Activated T-cell treated with anti-CD3 and anti-CD28 coated beads for 1 hour (primary cell): ENCODE measurements at places on chromosomes 16 and 17.

GRCh38 chr17:16980813-16981731 lies 9.2 kb upstream of the TNFRSF13B start:
- no peak for DNase-seq

GRCh38 chr17:50765454-50766221 lies 1.7 kb downstream of the ANKRD40CL start:
- no peak for DNase-seq

DNA sequence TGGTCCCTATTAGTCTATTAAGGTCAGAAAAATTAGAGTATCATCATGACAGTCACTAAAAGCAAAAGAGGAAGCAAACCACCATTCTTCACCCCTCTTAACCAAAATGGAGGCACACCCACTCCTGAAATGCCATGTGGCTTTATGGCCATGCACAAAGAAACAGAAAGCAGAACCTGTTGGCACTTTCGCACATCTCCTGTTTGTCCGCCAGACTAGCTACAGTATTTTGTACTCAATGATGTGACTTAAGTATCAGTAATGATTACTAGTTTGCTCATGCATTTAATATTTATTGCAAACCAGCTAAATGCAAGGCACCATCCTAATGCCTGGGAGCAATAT lies 70.2 kb upstream of the GNAO1 start:
- no peak for DNase-seq

DNA sequence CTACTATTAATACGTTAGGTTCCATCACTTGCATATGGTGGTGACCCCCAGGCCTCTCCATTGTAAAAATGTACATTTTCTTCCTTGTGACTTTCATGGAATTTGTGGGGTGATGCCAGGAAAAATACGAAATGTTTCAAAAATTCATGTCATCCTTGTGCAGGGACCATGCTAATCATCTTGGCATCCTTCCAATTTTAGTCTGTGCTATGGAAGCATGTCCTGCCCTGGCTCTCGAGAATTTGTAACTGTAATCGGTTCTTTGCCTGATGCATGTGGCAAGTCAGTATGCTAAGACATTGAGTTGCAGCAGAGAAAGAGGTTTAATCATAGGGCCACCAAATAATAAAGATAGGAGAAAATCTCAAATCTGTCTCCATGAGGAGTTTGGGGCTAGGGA lies 14.3 kb upstream of the GINS3 start:
- no peak for DNase-seq

GRCh38 chr16:47504599-47504998 lies 43.5 kb downstream of the PHKB start:
- no peak for DNase-seq

GRCh38 chr17:38658741-38659345 lies 15.9 kb downstream of the EPOP start:
- DNase-seq = no peak

GRCh38 chr17:7558544-7559319 lies at the start of gene TNFSF13:
Gene TNFSF13, plus strand, starts transcription at chr17:7558750. Its CDS starts 290 bp downstream, at chr17:7559040.
- no peak for DNase-seq

DNA sequence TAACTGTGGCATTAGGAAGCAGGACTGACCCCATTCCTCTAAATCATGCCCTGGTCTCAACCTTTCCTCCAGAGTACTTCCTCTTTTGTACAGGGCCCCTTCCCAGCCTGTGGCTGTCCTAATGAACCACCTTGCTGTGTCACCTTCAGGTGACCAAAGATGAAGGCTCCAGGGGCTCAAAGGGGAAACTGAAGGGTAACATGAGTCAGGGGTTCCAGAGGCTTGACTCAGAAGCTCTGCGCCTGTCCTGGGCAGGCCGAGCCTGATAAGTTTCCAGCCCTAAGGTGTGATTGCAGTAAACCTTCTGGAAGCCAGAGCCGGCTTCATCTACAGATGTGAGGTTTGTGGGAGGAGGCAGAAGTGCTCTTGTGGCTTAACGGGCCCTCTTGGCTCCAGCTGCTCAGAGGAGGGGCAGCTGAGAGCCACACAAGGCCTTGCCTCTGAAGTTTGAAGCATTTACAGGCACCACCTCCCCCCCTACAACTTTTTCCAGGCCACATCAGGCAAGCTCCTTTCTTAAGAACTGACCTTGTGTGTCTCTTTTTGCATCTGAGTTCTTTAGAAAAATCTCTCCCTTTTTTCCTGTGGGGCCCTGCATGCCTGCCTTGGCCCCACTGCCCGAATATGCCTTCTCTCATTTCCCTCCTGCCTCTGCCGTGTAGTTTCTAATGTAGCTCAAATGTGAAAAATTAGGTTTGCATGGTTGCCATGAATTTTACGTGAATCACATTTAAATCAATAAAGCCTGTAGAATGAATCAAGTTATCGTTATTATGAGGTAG lies 149.9 kb downstream of the CLEC16A start:
- peak; percentile 13 for DNase-seq

- DNase-seq = no peak
These were observed 92.4 kb upstream of the CDYL2 start for GRCh38 chr16:80896776-80897175.

DNA sequence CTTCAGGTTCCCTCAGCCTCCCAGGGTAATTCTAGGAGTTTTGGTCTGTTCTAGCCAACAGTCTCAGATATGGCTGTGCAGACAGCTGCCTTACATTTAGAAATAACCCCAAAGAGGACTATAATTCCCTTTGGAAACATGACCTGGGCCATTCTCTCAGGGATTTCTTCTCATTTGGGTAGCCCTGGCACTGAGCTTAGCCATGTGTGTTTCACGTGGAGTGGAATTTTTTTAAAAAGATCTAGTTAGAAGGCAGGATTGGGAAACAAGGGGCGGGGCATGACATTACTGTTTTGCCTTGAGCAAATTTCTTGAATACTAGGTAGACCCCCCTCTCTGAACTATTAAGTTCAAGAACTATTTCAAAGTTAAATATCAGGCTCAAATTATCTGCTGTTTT lies 29.6 kb upstream of the MRC2 start:
- no peak for DNase-seq

DNA sequence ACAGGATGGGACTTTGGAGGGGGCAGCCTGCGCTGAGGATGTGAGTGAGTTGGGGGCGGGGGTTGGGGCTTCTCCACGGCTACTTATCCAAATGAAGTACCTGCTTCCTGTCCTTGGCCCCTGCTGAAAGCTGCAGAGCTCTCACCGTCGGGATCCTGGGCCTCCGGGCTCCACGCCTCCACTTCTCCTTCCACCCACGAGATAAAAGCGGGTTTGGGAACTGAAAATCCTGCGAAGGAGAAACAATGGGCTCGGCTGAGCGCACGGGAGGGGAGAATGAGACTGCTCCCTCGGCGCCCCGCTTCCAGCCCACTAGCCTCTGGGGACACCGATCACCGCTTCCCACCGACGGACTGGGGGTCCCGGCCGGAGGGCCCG lies 486 bp downstream of the ZNF785 start:
- no peak for DNase-seq

GRCh38 chr17:59437791-59438281 lies 106.4 kb downstream of the YPEL2 start:
- no peak for DNase-seq

GRCh38 chr16:76607317-76607716 lies 330.1 kb downstream of the CNTNAP4 start:
- DNase-seq = no peak

- DNase-seq = no peak
These were observed 103.1 kb upstream of the CDH5 start for GRCh38 chr16:66263168-66263972.

DNA sequence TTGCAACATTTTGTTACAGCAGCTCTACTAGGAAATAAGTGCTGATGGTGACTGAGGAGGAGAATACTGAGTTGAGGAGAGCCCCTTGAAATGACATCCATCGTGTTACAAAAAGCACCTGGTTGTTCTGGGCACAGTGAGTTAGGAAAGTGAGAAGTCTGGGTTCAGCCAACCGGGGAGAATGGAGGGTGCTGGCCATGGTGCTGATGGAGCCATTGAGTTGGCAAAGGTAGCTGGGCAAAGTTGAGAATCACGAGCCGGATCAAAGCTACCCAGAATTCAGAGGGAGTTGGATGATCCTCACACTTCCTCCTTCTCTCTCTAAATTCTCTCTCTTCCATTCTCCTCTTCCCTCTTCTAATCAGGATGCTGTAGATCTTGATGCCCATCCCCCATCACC lies 35.0 kb upstream of the ASIC2 start:
- DNase-seq = no peak

DNA sequence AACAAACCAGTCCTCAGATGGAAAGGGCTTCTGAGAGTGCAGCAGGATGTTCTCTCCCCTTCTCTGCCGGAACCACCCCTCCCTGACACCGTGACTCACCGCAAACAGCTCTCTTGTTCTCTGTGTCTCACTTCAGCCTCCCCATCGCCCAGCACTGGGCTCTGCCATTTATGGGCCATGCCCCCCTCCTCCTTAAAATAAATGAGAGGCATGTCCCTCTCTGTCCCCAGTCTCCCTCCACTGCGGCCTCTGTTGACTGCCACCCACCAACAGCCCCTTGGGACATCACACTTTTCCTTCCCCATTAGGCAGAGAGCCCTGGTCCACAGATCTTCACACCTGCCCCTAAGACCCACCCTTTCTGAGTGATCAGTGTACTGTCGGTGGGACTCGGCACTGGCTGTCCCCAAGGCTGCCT lies 6.3 kb downstream of the CCDC102A start:
- DNase-seq = peak; percentile 64

- peak; percentile 55 for DNase-seq
These were observed 20.7 kb downstream of the LGALS9 start for GRCh38 chr17:27651411-27652345.

- no peak for DNase-seq
These were observed 29.2 kb downstream of the CALCOCO2 start for GRCh38 chr17:48860034-48860433.

GRCh38 chr17:50299776-50300175 lies 25.5 kb downstream of the TMEM92 start:
- DNase-seq = no peak

- DNase-seq = no peak
These were observed 18.1 kb upstream of the ARHGAP23 start for GRCh38 chr17:38410201-38410600.

- no peak for DNase-seq
These were observed 16.1 kb upstream of the SREBF1 start for GRCh38 chr17:17852930-17853329.

GRCh38 chr17:17078832-17079231 lies 36.6 kb downstream of the MPRIP start:
- DNase-seq = no peak

DNA sequence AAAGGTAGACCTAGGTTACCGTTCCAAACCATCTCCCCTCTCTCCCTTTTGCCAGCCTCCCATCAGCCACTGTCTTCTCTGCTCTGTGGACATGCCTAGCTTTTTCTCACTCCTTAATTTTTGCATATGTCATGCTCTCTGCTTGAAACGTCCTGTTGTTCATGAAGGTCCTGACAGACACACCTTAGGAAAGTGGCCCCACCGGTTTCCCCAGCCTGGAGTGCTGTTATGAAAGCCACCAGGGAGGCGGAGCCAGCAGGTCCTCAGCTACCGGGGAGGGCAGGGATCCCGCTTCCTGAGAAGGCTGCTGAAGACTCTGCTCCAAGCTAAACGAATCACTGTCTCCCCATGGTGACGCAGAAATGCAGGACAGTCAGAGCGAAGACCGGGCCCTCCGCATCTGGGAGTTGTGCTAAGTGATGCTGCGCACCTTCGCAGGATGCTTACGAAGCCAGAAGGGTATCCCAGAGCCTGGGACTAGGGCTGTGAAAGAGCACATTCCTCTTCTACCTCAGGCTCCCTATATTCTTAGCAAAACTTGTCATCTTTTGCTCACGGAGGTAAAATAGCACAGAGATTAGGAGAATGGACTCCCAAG lies 2.3 kb upstream of the SLC16A11 start:
- DNase-seq = no peak

DNA sequence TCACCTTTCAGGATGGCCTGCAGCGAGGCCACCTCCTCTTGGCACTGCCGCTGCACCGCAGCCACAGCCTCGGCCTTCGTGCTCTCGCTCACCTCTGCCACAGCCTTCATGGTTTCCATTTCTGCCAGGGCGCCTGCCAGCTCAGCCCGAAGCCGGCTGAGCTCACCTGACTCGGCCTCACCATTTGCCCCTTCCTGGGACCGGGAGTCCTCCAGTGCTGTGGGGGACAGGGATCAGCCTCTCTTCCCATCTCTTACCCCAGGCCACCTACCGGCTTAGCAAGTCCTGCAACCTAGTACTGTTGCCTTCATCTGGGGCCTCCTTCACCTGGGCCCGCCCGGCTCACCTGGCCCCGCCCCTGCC lies 658 bp downstream of the RABEP2 start:
- no peak for DNase-seq

GRCh38 chr17:58753026-58753425 lies 2.6 kb upstream of the PPM1E start:
- no peak for DNase-seq

- DNase-seq = no peak
These were observed 57.5 kb upstream of the TOB1 start for GRCh38 chr17:50923611-50924010.

- DNase-seq = no peak
These were observed 39.7 kb downstream of the USP10 start for GRCh38 chr16:84739349-84740124.

DNA sequence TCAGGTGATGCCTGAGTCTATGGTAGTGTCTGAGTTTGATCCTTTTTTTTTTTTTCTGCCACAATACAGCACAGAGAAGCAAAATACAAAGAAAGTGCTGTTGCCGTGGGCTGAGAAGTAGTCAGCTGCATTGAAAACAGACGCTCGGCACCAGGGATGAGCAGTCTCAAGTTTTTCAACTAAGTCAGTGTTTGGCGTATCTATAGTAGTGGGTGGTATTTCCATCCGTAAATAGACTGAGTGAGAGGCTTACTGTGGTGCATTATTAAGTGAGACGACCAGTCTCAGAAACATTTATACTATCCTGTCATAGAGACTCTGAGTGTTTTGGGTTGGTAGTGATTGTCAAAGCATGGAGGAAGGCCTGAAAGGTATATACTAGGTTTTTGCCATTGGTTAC lies 221.3 kb downstream of the SNX29 start:
- no peak for DNase-seq

DNA sequence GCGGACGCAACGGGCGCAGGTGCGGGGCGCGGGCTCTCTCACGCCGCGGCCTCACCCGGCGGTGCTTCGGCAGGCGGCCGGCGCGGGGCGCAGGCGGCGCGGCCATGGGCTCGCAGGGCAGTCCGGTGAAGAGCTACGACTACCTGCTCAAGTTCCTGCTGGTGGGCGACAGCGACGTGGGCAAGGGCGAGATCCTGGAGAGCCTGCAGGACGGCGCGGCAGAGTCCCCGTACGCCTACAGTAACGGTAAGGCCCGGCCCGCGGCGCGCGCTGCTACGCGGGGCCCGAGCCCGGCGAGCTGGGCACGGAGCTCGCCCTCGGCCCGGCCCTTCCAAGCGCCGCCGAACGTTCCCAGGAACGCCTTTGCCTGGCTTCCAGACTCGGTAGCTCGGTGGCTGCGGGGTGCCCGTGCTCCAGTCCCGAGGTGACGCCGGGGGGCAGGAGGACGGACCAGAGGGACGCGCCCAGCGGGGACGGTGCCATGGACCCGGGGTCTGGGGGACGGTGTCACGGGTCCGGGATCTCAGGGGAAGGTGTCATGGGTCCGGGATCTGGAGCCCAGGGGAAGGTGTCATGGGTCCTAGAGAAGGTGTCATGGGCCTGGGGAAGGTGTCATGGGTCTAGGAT lies 435 bp downstream of the RAB40C start:
- DNase-seq = no peak
